LNCaP clone FGC (cell line): ENCODE measurements at places on chromosomes 13 and 19.

DNA sequence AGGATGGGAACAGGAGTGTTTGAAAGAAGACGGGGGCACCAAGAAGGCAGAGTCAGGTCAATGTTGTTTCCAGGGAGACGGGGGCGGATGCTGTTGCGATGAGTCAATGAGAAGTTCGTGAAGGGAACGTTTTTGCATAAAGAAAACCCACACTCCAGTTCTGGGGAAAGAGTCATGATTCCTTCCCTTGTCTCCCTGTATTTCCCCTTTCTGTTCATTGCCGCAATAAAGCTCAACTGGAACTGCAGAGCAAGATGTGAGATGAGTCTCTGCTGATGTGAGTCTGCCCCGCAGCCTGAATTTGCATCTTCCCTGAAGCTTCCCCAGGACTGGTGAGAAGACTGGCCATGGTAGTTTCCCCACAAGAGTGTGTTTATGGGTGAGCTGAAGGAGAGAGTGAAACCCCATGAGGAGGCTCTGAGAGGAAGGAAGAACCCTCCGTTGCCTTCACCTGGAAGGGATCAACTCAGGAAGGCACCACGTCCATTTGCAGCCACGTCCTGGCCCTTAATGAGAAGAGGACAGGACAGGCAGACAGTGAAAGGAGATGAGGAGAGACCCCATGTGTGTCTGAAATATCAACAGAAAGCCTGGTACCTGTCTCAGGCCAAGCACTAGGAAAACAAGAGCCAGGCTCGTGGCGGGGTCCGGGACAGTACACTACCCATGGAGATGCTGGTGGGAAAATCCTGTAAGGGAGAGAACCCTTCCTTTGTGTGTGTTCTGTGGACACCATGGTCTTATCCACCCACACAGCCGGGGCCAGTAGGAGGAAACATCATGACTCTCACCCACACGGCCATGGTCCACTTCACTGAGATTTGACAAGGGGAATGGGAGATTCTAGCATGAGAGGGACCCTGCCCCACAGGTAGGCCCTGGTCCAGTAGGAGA is 13.7 kb downstream of the LILRA1 start:
- DNase-seq: no peak

DNA sequence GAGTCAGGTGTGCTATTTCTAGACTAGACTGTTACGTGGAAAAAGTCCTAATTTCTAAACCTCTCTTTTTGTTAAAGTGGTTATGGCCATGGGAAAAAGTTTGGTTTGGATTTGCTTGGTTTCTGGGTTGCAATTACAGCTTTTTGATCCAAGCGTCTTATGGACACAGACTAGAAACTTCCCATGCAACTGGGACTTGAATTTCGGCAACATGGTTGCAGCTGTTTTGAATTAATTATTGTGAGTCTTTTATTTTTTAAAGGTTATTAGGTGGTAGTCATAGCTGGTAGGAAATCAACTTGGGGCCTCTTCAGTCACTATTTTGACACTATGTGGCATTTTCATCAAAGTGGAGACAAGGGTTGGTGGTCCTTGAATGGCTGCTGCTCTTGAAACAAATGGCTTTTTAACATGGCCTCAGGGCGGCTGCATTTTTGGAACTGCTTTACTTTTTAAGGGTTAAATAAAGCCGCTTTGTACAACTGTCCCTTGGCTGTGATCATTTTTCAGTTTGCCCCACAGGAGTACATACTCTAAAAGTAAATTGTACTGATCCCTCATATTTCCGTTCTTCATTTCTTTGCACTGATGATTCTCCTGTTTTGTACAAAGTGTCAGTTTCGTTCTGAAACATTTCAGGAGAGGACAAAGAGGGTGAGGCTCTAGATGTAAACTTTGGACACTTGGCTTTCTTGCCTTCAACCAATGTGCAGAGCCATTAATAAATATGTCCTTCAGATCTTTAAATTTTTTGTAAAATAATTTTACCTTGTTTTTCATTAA is 15.9 kb downstream of the HNRNPM start:
- DNase-seq: no peak

DNA sequence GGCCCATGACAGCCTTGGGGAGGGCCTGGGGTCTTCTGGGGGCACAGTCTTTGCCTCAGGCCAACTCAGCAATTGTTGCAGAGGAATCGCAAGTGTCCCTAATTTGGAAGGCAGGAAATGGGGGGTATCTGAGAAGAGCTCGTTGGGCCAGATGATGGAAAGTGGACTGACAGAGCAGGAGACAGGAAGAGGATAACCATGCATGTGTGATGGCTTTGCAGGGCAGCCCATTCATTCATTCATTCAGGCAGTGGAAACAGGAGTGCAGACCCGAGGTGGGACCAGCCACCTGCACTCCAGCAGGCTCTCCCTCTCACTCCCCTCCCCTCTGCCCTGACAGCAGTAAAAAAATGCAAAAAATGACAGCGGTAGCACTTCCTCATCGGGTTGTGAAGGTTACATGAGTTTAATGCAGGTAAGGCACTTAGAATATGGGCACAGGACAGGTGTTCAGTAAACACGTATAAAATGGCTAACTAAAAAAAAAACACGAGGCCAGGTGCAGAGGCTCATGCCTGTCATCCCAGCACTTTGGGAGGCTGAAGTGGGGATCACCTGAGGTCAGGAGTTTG is 5.0 kb upstream of the TMEM147 start:
- DNase-seq: no peak

DNA sequence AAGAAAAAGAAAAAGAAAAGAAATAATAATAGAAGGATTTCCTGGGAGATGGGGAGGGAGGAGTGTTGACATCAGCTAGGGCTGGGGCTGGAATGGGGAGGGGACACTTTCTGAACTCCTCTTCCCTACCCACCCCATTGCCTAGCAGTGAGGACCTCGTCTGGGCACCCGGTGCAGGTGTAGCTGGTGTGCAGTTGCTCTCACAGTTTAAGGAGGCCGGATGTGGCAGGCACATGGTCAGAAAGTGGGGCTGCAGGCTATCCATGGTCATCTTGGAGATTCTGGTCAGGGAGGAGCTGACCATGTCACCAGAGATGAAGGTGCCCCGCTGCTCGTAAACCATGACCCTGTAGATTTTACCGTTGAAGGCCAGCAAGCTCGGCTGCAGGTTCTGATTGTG is 8.5 kb upstream of the TUBB4A start:
- DNase-seq: no peak

- DNase-seq: no peak
Measured at GRCh38 chr13:66407128-66407527, 823.0 kb downstream of the PCDH9 start.

DNA sequence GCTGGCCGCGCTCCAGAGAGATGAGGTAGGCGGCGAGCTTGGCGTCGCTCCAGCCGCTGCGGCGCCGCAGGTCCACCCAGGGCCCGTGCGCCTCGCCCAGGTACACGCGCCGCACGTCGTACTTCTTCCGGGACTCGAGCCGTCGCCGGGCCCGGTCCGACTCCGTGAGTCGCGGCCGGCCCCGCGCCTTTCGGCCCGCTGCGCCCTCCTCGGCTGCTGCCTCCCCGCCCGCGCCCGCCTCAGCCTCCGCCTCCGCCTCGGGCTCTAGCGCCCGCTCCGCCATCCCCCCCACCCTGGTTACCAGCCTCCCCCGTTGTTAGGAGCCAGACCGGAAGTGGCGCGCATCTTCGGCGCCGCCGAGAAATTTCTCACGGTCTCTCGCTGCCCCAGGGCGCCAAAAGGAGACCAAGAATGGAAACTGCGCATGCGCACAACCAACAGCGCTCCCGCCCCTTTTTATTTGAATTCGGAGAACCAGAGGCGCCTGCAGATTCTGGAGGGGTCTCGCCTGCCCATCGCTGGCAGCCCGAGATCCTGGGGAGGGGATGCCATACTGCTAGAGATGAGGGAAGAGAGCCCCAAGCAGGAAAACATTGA is at the start of gene ZNF653:
Gene ZNF653, minus strand, starts transcription at position 336 of the 597 bp plus-strand sequence. Its CDS starts 53 bp downstream, at position 283.
- peak; percentile 82 for DNase-seq

GRCh38 chr13:20401931-20402856 is 123.5 kb downstream of the CRYL1 start:
- no peak for DNase-seq

DNA sequence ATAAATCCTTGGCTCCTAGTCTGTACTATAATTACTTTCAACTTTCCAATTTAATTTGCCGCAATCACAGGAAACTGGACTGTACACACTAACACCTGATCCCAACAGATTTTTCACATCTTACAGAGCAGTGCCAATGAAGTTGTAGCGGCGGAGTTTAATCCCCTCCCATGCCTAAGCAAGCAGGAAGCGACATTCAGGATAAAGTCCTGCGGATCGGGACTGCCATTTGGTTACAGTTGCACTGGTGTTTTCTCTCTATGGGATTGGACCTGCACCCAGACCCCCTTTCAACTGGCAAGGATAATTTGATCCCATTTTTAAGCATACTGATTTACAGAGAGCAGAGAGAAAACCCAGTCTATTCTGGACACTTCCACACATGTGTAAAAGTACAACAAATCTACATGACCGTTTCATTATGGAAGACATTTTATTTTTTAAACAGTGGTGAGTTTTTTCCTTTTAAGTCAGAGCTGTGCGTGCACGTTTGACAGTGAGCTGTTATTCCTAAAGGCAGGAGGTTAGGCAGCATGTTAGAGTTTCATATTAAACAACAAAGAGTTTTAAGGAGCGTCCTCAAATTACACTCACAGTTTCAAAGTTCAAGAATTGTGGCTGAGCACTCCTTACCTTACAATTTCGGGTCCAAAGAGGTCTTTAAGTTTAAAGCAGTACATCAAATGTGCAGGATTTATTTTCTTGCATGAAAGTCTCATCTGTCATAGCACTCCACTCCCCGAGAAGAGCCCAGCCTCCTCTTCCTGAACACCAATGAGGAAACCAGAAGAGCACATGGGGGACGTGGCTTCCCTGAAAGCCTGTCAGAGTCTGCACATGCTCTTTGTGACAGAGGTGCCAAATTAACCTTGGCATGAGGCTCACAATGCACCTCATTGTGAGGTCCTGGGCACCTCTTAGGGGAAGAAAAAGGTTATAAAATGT is 141.6 kb upstream of the RFC3 start:
- peak; percentile 43 for DNase-seq

- no peak for DNase-seq
Measured at GRCh38 chr13:103184413-103184812, 118.2 kb upstream of the SLC10A2 start.

DNA sequence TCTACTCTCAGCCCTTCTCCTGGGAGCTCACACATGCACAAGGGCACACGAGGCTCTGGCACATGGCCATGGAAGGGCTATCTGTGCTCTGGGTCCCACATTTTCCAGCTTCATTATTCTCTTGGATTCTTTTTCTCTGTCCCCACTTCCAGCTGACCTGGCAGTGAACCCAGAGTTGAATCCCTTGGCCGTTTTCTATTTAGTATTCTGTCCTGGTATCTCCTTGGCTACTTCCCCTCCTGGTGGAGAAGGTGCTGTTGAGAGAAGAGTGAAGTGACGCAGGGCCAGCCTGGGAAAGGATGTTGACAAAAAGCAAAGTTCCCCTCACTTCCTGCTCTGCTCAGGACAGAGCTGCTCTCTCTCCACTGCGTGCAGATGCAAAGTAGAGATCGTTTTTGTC is 303.1 kb downstream of the IRS2 start:
- no peak for DNase-seq

GRCh38 chr13:99981735-99982035 is at the start of gene ZIC2:
ZIC2 (plus strand) TSS chr13:99981784; CDS start chr13:99982065, 281 bp downstream.
- DNase-seq: no peak

DNA sequence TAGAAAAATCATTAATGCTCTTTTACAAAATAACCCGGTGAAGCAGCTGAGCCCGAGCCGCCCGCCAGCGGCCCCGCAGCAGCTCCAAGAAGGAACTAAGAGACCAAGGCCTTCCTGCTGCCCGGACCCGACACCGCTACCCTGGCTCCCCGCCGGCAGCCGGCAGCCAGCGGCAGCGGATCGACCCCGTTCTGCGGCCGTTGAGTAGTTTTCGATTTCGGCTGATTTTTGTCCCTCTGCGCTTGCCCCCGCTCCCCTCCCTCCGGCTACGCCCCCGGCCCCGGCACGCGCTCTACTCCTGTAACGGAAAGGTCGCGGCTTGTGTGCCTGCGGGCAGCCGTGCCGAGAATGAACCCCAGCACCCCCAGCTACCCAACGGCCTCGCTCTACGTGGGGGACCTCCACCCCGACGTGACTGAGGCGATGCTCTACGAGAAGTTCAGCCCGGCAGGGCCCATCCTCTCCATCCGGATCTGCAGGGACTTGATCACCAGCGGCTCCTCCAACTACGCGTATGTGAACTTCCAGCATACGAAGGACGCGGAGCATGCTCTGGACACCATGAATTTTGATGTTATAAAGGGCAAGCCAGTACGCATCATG is at the start of gene PABPC3:
Gene PABPC3, plus strand, starts transcription at position 286 of the 603 bp plus-strand sequence. Its CDS starts 63 bp downstream, at position 349.
- DNase-seq: no peak

GRCh38 chr19:54164369-54165068 is 5.0 kb upstream of the LENG1 start:
- no peak for DNase-seq

DNA sequence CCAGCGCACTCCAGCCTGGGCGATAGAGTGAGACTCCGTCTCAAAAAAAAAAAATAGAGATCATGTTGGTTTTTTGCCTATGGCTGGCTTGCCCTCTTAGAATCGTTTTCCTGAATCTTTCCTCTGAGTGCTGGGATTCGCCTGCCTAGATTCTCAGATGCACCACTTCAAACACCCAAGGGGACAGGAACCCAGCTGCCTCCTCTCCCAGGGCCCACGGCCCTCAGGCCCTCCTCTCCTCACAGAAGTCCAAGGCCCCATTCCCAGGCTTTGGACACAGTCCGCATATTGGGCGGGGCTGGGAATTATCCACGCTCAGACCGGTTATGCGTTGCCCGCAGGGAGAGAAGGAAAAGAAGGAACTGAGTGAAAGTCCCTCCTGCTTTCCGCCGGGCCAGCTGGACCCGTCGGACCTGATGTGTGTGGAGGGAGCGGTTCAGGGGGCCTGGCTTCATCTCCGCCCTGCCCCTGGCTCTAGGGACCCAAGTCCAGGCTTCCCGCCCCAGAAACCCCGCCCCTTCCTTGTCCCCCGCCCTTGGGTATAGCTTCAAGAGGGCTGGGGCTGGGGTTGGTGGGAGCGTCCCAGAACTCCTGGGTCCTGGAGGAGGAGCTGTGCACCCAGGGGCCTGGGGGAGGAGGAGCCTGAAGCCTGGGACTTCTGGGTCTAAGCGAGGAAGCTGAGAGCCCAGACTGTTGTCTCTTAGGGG is 5.8 kb downstream of the PPFIA3 start:
- DNase-seq: no peak

DNA sequence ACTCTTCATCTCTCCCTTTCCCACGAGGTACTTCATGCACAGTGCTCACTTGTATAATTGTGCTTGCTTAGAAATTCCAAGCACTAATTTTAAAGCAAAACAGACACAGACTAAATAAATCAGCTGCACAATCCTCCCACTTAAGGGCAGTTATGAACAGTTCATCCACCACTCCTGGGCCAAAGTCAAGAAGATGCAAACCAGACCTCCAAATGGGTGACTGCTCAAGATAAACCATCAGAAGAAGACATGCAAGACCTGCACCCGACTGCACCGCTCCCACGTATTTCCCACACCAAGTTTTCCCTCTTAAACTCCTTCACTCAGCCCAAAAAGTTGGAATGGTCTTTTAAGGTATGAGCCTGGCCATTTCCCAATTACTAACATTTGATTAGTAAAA is 19.9 kb downstream of the ZNF235 start:
- no peak for DNase-seq
